ENCODE measurements at places on chromosomes 5 and 9.
A peak's percentile ranks its signal among the peaks of the same experiment; 100 is the strongest.

GRCh38 chr9:119284118-119284517 is 85.1 kb downstream of the BRINP1 start:
- no peaks in the 10 kb centered on the region for H3K36me3 ChIP-seq
- no peak overlapping the region for H3K4me3 ChIP-seq
- DNase-seq = no peak
- H3K27ac ChIP-seq = no peak overlapping the region
- no peaks in the 10 kb centered on the region for H3K4me1 ChIP-seq

DNA sequence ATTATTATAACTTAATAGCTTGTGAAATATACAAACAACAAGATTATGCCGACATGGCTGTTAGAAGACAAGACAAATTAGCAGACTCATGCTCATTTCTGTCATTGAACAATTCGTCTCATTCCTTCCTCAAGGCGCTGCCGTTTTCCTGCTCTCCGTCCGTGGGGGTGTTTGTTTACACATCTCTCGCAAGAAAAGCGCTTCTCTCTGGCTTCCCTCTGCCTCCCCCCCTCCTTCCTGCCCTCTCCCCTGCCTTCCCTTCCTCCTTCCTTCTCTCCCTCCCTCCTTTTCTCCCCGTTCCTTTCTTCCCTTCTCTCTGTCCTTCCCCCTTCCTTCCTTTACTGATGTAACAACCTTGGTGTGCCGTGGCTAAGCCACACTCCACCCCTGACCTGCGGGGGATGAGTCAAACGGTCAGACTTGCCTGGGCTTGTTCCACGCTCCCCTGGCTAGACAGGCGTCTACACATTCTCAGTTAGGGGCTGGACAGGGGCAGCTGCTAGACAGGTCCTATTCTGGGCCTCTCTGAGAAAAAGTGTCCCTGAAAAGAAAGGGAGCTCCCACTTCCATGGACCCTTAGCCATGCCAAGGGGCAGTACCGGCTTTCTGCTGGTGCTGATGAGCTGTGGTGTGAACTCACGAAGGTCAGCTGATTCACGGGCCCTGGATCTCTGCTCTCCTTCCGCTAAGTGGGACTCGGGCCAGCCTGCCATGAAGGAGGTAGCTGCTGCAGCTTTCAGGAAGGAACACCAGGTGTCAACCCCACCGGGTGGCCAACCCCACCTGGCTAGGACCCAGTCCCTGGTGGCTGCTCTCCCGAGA is 32.0 kb upstream of the SPTLC1 start:
- H3K27ac ChIP-seq = peak overlapping the region; percentile 2
- DNase-seq = peak; percentile 80
- H3K4me3 ChIP-seq = no peak overlapping the region
- H3K27me3 ChIP-seq = peaks cover 3% of the 10 kb centered on the region
- no peaks in the 10 kb centered on the region for H3K4me1 ChIP-seq

DNA sequence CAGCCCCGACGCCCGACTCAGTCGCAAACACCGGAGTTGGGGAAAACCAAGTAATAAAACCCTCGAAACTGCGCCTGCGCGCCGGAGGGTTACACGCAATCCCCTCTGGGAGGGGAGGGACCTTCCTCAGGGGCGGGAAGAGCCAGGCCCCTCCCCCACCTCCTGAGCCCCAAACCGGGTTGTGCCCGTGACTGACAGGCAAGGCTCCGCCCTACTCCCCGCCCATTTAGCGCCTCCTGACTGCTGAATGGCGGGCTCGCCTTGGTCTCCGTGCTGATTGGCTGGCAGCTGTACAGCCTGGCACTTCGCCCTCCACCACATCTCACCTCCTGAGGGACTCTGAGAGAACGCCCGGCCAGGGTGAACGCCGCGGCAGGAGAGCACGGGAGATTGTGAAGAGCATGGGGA is at the start of gene PRDM9:
PRDM9 (plus strand) TSS at position 332 of the 408 bp plus-strand sequence. CDS start 1,425 bp downstream, outside the sequence.
- no peak within 1 kb of the TSS for H3K27ac ChIP-seq
- peak; percentile 77 for DNase-seq
- no peaks in the 10 kb centered on the region for H3K4me1 ChIP-seq

GRCh38 chr5:126446498-126447224 is 23.5 kb downstream of the GRAMD2B start:
- H3K27me3 ChIP-seq = no peaks in the 10 kb centered on the region
- peaks cover 5% of the 10 kb centered on the region for H3K4me1 ChIP-seq
- H3K4me3 ChIP-seq = no peak overlapping the region
- no peak overlapping the region for H3K27ac ChIP-seq
- no peak for DNase-seq

DNA sequence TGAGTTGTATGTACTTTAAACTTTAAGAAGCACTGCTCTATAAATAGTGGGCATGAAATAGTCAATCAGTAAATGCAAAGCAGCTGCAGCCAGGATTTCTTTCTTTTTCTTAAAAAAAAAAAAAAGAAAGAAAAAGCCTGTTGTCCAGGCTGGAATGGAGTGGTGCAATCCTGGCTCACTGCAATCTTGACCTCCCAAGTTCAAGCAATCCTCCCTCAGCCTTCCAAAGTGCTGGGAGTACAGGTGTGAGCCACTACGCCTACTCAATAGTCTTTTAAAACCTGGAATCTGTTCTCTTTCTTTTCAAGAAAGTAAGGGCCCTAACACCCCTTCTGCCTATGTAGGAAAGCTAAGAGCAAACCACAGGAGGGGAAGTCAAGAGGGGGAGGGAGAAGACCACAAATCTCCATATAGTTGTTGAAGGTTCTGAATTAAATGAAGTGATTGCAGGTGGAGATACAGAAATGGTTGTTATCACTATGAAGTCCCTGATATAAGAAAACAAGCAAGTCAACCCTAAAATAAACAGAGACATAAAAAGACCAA is 20.6 kb upstream of the TPD52L3 start:
- no peak for DNase-seq
- no peak overlapping the region for H3K4me3 ChIP-seq
- H3K27ac ChIP-seq = no peak overlapping the region
- H3K36me3 ChIP-seq = no peaks in the 10 kb centered on the region

GRCh38 chr9:95754533-95755420 is 120.7 kb upstream of the ERCC6L2 start:
- no peak for DNase-seq
- no peaks in the 10 kb centered on the region for H3K27me3 ChIP-seq
- H3K4me3 ChIP-seq = no peak overlapping the region
- H3K4me1 ChIP-seq = no peaks in the 10 kb centered on the region

DNA sequence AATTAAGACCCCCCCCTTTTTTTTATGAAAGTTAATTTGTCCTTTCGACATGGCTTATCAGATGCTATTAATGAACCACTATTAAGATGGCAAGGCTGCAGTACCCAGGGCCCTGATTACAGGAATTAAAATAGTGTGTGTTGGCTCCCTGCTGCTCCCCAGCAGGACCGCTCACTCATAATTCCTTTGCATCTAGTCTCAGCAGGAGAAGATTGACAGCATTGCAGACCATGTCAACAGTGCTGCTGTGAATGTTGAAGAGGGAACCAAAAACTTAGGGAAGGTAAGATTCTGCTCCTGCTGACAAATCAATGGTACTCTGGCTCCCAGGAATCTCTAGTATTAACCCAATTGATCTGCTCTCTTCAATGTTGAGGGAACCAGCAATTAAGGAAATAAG is 61.0 kb downstream of the STX17 start:
- no peaks in the 10 kb centered on the region for H3K27me3 ChIP-seq
- DNase-seq = no peak
- H3K4me1 ChIP-seq = no peaks in the 10 kb centered on the region
- peaks cover 26% of the 10 kb centered on the region for H3K36me3 ChIP-seq
- no peak overlapping the region for H3K4me3 ChIP-seq
- H3K27ac ChIP-seq = no peak overlapping the region

DNA sequence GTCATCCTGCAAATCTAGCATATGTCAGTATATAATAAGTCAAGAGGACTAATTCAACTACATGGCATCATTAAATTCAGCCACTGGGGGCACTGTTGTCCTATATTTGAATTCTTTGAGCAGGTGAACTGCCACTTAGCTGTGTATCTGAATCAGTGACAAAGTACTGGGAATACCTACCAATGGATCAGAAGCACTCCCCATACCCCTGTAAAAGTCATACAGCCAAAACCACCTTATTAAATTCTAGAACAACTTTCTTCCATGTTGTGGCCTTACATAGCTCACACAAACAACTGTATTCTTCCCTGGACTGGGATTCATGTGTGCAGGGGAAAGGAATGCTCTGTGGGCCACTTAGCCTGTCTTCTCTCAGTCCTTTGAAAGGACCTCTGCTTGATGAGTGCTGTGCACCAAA is 57.4 kb upstream of the PLPP6 start:
- no peak overlapping the region for H3K27ac ChIP-seq
- no peak overlapping the region for H3K4me3 ChIP-seq
- no peaks in the 10 kb centered on the region for H3K27me3 ChIP-seq
- H3K4me1 ChIP-seq = no peaks in the 10 kb centered on the region

DNA sequence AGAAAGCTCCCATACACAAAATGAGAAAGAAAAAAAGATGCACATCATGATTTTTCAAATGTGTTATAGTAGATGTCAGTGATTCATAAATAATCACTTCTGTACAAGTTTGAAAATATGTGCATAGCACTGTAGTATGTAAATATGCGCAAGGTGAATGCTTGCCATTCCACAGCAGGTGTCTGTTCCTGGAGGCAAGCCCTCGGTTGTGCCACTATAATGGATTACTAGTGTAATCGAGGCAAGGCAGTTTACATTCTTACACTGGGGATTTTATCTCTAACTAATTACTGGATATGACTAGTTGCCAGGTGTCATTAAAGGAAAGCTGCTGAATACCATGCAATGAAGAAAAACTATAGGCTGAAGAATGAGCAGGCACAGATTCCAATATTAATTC is 93.6 kb downstream of the ARHGEF28 start:
- H3K36me3 ChIP-seq = no peaks in the 10 kb centered on the region
- no peak overlapping the region for H3K4me3 ChIP-seq
- H3K27me3 ChIP-seq = no peaks in the 10 kb centered on the region
- no peak overlapping the region for H3K27ac ChIP-seq

DNA sequence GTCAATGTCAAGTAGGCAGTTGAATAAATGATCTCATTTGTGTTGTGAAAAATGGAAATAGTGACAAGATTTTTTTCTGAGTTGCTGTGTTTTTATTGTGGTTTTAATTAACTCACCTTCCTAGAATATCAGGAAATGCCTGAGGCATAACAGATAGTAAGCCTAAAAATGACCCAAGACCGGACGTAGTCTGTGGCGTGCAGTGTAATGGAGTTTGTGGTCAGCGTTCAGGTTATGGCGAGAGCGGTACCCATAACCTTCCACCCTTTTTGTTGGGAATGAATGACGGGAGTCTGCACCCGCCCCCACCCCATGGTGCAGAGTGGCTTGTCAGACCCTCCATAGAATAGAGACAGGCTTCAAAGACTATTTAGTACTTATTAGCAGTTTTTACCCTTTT is 119.3 kb downstream of the GALNT10 start:
- no peak for DNase-seq
- H3K4me1 ChIP-seq = no peaks in the 10 kb centered on the region
- no peak overlapping the region for H3K27ac ChIP-seq
- H3K4me3 ChIP-seq = no peak overlapping the region
- H3K27me3 ChIP-seq = no peaks in the 10 kb centered on the region

DNA sequence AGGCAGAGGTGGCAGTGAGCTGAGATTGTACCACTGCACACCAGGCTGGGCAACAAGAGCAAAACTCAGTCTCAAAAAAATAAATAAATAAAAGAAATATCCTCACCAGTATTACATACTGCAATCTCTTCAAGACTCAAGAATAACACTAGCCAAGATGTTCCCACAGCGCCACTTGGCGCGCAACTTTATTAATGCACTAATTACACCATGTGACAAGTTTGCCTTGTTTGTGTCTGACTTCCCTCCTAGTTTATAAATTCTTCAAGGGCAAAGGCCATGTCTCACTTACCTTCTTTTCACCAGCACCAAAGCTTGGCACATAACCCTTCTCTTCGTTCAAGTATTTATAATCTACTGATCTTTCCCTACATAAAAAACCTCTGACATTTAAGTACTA is 4.8 kb downstream of the SKP1 start:
- DNase-seq = no peak
- H3K27ac ChIP-seq = no peak overlapping the region
- H3K4me3 ChIP-seq = no peak overlapping the region
- peaks cover 40% of the 10 kb centered on the region for H3K36me3 ChIP-seq
- no peaks in the 10 kb centered on the region for H3K27me3 ChIP-seq

- no peak for DNase-seq
- H3K27me3 ChIP-seq = no peaks in the 10 kb centered on the region
- no peak overlapping the region for H3K4me3 ChIP-seq
- peaks cover 28% of the 10 kb centered on the region for H3K4me1 ChIP-seq
These were observed 25.0 kb downstream of the SLC25A25 start for GRCh38 chr9:128093011-128093410.

DNA sequence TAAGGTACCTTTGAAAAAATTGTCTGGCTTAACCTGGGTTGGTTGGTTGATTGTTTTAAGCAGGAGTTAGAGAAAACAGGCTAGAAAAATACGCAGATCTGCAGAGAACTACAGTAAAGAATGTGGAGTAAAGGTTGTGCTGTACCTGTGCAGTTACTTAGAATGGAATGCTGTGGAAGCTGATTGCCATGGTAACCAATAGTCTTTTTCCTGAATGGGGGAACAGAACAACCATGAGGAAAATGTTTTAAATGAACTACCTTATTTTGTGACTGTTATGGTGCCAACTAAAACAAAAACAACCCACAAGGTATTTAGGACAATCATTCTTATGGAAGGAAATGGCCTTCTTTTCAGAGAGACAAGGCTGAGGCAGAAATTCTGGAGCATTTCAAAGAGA is 4.8 kb upstream of the HOMER1 start:
- DNase-seq = peak; percentile 52
- no peaks in the 10 kb centered on the region for H3K36me3 ChIP-seq
- no peaks in the 10 kb centered on the region for H3K27me3 ChIP-seq
- no peaks in the 10 kb centered on the region for H3K4me1 ChIP-seq
- no peak overlapping the region for H3K4me3 ChIP-seq

- H3K36me3 ChIP-seq = no peaks in the 10 kb centered on the region
- H3K27me3 ChIP-seq = peaks cover 4% of the 10 kb centered on the region
- no peak overlapping the region for H3K4me3 ChIP-seq
These were observed 16.8 kb downstream of the FRMD3 start for GRCh38 chr9:83521411-83521810.

GRCh38 chr5:92353107-92354030 is 970.3 kb upstream of the ARRDC3 start:
- no peak overlapping the region for H3K4me3 ChIP-seq
- H3K27me3 ChIP-seq = no peaks in the 10 kb centered on the region
- no peak for DNase-seq
- H3K27ac ChIP-seq = no peak overlapping the region
- H3K4me1 ChIP-seq = no peaks in the 10 kb centered on the region

GRCh38 chr5:83856881-83857280 is 136.2 kb upstream of the HAPLN1 start:
- no peak for DNase-seq
- no peaks in the 10 kb centered on the region for H3K4me1 ChIP-seq
- no peaks in the 10 kb centered on the region for H3K27me3 ChIP-seq
- H3K36me3 ChIP-seq = no peaks in the 10 kb centered on the region
- H3K27ac ChIP-seq = no peak overlapping the region

- H3K36me3 ChIP-seq = peaks cover 8% of the 10 kb centered on the region
- H3K4me3 ChIP-seq = no peak overlapping the region
- no peaks in the 10 kb centered on the region for H3K27me3 ChIP-seq
- no peak overlapping the region for H3K27ac ChIP-seq
These were observed 114.6 kb downstream of the KLHL3 start for GRCh38 chr5:137621306-137621705.
